ENCODE measurements at places on chromosomes 5 and 9.

DNA sequence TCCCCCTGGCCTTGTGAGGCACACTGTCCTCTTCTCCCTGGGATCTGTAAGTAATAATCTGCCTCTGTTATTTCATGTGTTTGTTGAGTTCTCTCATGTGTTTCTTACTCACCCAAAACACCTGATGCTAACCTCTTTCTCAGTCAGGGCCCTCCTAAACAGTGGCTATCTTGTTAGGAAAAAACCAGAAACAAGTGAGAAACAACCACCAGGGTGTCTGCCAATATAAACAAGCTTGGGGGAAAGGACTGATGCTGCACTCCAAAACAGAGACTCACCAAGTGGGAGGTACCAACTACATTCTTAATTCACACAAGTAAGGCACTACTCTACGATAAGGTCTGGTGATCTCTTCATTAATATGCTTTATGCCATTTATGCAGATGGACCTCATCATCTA, 564.4 kb downstream of the SEMA5A start:
- DNase-seq: no peak

GRCh38 chr9:105319202-105319813, 74.9 kb downstream of the SLC44A1 start:
- DNase-seq: no peak

GRCh38 chr9:35729700-35730485, 2.1 kb downstream of the TLN1 start:
- DNase-seq: no peak

- DNase-seq: no peak
These were observed 94.0 kb downstream of the PHF2 start for GRCh38 chr9:93670208-93671019.
